ENCODE measurements at places on chromosomes 4 and X.
A peak's percentile ranks its signal among the peaks of the same experiment; 100 is the strongest.

DNA sequence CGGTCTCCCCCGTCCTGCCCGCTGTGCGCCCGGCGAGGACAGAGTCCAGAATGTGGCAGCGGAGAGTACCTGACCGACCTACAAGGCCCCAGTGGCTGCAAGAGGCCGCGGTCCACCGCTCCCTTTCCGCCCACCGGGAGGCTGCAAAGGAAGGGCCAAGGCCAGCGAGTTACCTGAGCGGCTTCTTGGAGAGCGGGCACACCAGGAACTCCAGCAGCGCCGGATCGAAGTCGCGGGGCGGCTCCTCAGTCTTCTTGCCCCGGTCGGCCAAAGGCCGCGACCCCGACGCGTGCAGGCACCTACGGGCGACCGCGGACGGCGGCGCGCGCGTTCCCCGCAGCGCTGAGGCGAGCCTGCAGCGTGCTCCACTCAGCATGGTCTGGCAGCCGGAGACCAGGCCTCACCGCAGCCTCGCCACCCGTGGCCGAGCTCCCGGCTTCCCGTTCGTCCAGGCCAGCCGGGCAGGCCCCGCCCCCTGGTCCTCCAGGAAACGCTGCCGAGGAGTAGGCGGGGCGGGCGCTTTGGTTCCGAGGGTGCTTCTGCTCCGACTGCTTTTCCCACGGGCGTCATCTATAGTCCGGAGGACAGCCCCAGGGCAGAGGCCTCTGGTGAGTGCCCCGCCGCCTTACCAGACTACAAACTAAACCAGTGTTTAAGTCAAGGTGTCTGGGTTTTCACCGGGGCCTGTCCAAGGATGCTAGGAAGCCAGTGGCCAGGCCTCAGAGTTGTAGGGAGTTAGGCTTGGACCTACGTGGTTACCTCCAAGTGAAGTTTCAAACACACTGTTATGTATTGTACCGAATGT, at the start of gene PYURF:
PYURF (minus strand) TSS at position 452 of the 805 bp plus-strand sequence; CDS start at position 376, 76 bp downstream.
- peak; percentile 41 for DNase-seq

- DNase-seq, result no peak
Observed at GRCh38 chr4:168839758-168840391, 170.2 kb downstream of the CBR4 start.

GRCh38 chr4:153318696-153319320, 25.7 kb upstream of the MND1 start:
- no peak for DNase-seq

GRCh38 chrX:20189171-20189570, 47.5 kb upstream of the EIF1AX start:
- DNase-seq, result no peak

GRCh38 chr4:80017125-80017854, 55.7 kb downstream of the ANTXR2 start:
- no peak for DNase-seq

GRCh38 chr4:148312956-148313490, 129.2 kb downstream of the NR3C2 start:
- no peak for DNase-seq

DNA sequence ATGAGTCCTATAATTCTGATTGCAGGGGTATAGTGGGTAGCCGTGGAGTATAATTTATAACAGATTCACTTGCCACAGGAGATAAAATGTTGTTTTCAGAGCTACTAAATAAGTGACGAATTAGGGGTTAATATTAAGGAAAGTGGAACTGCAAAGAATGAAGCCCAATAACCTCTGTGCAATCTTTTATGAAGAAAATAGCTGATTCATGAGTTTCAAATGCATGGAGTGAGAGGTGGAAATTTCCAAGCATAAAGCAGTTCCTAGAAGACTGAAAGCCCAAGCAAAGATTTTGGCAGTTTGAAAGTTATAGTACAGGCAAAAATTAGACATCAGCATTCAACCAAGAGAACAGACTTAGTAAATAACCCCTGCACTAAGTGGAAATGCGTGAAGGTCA, 1782.4 kb upstream of the PCDH10 start:
- DNase-seq, result no peak

DNA sequence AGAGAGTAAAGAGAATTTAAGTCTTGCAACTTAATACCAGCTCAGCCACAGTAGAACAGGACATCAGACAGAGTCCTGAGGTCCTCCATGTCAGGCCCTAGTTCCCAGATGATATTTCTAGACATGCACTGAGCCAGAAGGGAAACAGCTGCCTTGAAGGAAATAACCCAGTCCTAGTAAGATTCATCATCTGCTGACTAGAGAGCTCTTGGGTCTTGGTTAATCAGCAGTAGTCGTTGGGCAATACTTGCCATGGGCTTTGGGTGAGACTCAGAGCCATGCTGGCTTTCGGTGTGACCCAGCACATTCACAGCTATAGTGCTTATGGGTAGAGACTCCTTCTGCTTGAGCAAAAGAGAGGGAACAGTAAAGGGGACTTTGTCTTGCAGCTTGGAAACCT, 379.1 kb downstream of the AR start:
- DNase-seq, result no peak

GRCh38 chr4:163492951-163493504, 1.5 kb upstream of the TMA16 start:
- no peak for DNase-seq

DNA sequence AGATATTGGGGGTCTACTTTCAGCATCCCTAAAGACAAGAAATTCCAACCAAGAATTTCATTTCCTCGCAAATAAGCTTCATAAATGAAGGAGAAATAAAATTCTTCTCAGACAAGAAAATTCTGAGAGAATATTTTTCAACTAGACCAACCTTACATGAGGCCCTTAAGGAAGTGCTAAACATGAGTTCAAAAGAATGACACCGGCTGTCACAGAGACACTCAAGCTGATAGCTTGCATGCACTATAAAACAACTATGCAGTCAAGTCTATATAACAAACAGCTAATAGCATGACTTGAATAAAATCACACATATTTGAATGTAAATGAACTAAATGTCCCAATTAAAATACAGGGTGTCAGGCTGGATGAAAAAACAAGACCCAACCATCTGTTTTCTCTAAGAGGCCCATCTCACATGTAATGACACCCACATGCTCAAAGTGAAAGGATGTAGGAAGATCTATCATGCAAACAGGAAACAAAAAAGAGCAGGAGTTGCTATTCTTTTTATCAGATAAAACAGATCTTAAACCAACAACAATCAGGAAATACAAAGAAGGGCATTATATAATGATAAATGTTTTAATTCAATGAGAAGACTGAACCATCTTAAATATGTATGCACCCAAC, 27.2 kb downstream of the FAAH2 start:
- DNase-seq, result no peak

DNA sequence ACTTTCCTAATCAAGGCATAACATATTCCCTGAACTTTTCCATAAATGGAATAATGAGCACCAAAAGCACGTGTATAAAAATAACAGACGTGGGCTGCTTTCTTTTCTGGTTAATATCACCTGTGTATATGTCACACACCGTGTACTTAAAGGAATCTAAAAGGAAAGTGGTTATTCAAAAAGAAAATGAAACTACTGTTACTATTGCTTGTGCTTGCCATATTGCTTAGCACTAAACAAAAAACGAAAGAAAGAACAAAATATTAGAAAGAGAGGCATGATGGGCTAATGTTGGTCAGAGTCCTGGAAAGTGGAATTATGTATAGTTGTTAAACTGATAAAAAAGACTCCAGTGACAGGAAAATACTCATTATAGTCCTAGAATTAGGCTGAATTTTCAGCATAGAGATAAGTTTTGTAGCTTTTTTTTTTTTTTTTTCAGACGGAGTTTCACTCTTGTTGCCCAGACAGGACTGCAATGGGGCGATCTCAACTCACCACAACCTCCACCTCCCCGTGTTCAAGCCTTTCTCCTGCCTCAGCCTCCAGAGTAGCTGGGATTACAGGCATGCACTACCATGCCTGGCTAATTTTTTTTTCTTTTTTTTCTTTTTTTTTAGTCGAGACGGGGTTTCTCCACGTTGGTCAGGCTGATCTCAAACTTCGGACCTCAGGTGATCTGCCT, 123.2 kb downstream of the PABPC4L start:
- no peak for DNase-seq

DNA sequence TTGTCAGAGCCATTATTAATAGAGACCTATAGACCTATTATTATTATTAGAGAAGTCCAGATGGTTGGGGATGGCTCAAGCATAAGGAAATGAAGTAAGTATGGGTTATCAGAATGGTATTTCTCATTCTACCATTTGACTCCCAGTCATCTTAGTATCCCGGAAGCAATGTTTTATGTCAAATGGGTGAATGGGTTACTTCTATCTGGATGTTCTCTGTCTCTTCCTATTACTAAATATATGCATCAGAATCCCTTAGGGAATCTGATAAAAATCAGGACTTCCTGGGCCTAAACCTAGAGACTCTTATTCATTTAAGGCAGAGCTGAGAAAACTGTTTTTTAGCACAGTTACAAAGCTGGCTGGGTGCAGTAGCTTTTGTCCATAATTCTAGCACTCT, 149.9 kb downstream of the SLC10A7 start:
- no peak for DNase-seq

GRCh38 chr4:173019664-173020063, 148.9 kb upstream of the GALNT7 start:
- DNase-seq, result no peak
